Breast epithelium (tissue), 4 donors: ENCODE measurements at places on chromosomes 6 and 20. TPM values are rescaled to one million over a fixed set of nuclear protein-coding genes. Genes with fewer than 3 reads are reported as not detected.

The PNRC1 gene
- total RNA-seq = 290 TPM

The HEBP2 gene
- 66.2 TPM for total RNA-seq

The CD93 gene
- 64.9 TPM for total RNA-seq

The SLC17A2 gene
- total RNA-seq = not detected

The SAMD3 gene
- total RNA-seq = 0.33 TPM

The BTBD3 gene
- 15.4 TPM for total RNA-seq

The ELOVL2 gene
- total RNA-seq = 11.1 TPM

The TASP1 gene
- total RNA-seq = 26.1 TPM

The PIM1 gene
- total RNA-seq = 56.0 TPM

The ADGB gene
- total RNA-seq = not detected

The HLA-DQB1 gene
- total RNA-seq = 7.2 TPM

The MEP1A gene
- total RNA-seq = 0.29 TPM

DNA sequence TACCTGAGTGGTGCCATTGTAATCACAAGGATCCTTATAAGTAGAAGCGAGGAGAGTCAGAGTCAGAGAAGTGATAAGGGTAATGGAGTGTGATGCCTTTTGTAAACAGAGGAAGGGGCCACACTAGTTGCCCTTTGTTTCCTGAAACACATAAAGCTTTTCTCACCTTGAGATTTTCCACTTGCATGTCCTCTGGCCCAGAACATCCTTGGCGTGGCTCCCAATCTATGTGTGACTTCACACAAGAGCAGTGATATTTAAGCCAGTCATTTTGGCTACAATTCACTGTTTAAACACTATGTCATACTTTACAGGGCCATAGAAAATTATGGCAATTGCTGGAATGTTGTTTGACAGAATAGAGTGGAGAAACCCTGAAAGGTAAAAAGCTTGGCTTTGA lies 121.2 kb upstream of the BTN3A2 start:
- no peaks in the 10 kb centered on the region for H3K36me3 ChIP-seq
- no peak overlapping the region for H3K27ac ChIP-seq
- H3K4me1 ChIP-seq = no peaks in the 10 kb centered on the region
- no peak for DNase-seq
- H3K4me3 ChIP-seq = no peak overlapping the region
- no peaks in the 10 kb centered on the region for H3K27me3 ChIP-seq

DNA sequence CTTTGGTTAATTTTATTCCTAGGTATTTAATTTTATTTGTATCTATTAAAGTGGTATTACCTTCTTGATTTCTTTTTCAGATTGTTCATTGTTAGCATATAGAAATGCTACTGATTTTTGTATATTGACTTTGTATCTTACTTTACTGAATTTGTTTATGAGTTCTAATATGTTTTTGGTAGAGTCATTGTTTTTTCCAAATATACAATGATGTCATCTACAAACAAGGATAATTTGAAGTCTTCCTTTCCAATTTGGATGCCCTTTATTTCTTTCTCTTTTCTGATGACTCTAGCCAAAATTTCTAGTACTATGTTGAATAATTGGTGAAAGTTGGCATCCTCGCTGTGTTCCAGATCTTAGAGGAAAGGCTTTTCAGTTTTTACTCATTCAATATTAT lies 43.0 kb upstream of the HMGCLL1 start:
- no peak for DNase-seq
- H3K27me3 ChIP-seq = no peaks in the 10 kb centered on the region
- H3K4me3 ChIP-seq = no peak overlapping the region
- H3K27ac ChIP-seq = no peak overlapping the region
- no peaks in the 10 kb centered on the region for H3K36me3 ChIP-seq

DNA sequence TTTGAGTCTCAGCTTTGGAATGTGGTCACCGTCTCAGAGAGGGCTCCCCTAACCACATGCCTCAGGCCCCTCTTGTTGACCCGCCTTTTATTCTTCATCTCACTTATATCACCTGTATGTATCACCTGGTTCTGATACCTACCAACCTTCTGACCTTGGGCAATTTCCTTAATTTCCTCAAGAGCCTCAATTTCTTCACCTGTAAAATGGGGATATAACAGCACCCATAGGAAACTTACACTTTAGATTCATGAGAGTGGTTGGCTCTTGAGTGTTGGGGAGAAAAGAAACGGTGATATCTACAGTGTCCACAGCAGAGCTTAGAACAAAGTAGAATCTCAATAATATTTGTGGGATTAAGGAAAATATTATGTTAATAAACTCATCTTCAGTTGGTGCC lies 4.0 kb upstream of the DDX27 start:
- H3K27me3 ChIP-seq = no peaks in the 10 kb centered on the region
- H3K4me1 ChIP-seq = peaks cover 3% of the 10 kb centered on the region
- no peaks in the 10 kb centered on the region for H3K36me3 ChIP-seq
- H3K27ac ChIP-seq = no peak overlapping the region
- H3K4me3 ChIP-seq = no peak overlapping the region
- no peak for DNase-seq

- H3K4me1 ChIP-seq = no peaks in the 10 kb centered on the region
- H3K27me3 ChIP-seq = no peaks in the 10 kb centered on the region
Observed at GRCh38 chr6:167951781-167952511, 45.5 kb upstream of the KIF25 start.

- no peak overlapping the region for H3K4me3 ChIP-seq
- H3K27me3 ChIP-seq = no peaks in the 10 kb centered on the region
- DNase-seq = no peak
Observed at GRCh38 chr6:26211963-26212362, 124.7 kb downstream of the HFE start.

DNA sequence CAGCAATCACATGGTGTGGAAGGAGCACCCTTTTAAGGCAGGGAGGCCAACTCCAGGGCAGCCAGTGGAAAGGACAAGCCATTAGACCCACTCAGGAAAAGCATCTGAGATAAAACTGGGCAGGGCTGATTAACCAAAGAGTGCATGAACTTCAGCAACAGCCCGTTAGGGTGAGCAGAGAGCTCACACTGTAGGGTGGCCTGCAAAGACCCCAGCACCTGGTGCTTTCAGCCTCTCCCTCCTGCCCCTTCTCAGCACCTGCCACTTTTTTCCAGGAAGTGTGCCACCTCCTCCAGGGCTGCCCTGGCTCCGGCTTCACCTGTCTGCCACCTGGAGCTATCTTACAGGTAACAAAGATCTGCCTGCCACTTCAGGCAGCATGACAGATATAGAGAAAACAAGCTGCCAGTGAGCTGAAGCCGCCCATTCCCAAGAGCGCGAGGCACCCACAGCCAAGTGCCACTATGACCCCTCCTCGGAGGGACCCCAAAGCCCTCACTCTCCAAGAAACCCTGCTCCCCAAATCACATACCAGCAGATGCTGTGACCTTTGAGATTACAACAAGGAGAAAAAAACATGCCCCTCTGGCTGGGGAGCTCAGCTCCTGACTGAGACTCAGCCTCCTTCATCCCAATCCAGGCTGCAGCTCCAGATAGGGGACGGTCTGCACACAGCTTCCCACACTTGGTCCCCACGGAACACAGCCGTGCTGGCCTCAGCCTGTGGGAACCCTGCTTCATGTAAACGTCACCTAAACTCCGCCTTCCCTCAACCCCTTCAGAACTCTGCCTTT lies 71.2 kb downstream of the ABHD12 start:
- no peak for DNase-seq
- no peak overlapping the region for H3K4me3 ChIP-seq

GRCh38 chr6:163679753-163680152 lies 265.2 kb downstream of the QKI start:
- no peaks in the 10 kb centered on the region for H3K36me3 ChIP-seq
- H3K27me3 ChIP-seq = no peaks in the 10 kb centered on the region
- H3K4me3 ChIP-seq = no peak overlapping the region
- H3K27ac ChIP-seq = no peak overlapping the region

GRCh38 chr20:13147071-13147963 lies 73.8 kb upstream of the ISM1 start:
- peak overlapping the region; percentile 45 for H3K27ac ChIP-seq
- H3K4me1 ChIP-seq = no peaks in the 10 kb centered on the region
- H3K4me3 ChIP-seq = no peak overlapping the region
- DNase-seq = no peak
- no peaks in the 10 kb centered on the region for H3K36me3 ChIP-seq

GRCh38 chr6:116547358-116547757 lies 1.9 kb upstream of the TRAPPC3L start:
- H3K27ac ChIP-seq = no peak overlapping the region
- H3K27me3 ChIP-seq = no peaks in the 10 kb centered on the region
- H3K4me1 ChIP-seq = no peaks in the 10 kb centered on the region
- H3K4me3 ChIP-seq = no peak overlapping the region
- H3K36me3 ChIP-seq = no peaks in the 10 kb centered on the region

GRCh38 chr6:24910961-24911725 lies 24.6 kb downstream of the RIPOR2 start:
- H3K27ac ChIP-seq = peak overlapping the region; percentile 62
- H3K4me3 ChIP-seq = peak overlapping the region; percentile 56
- DNase-seq = peak; percentile 37
- H3K4me1 ChIP-seq = peaks cover 2% of the 10 kb centered on the region
- no peaks in the 10 kb centered on the region for H3K36me3 ChIP-seq
- H3K27me3 ChIP-seq = no peaks in the 10 kb centered on the region

- no peaks in the 10 kb centered on the region for H3K27me3 ChIP-seq
- no peaks in the 10 kb centered on the region for H3K36me3 ChIP-seq
- no peaks in the 10 kb centered on the region for H3K4me1 ChIP-seq
- peak overlapping the region; percentile 81 for H3K27ac ChIP-seq
- peak; percentile 2 for DNase-seq
Observed at GRCh38 chr6:170199716-170200115, 91.2 kb downstream of the DLL1 start.

DNA sequence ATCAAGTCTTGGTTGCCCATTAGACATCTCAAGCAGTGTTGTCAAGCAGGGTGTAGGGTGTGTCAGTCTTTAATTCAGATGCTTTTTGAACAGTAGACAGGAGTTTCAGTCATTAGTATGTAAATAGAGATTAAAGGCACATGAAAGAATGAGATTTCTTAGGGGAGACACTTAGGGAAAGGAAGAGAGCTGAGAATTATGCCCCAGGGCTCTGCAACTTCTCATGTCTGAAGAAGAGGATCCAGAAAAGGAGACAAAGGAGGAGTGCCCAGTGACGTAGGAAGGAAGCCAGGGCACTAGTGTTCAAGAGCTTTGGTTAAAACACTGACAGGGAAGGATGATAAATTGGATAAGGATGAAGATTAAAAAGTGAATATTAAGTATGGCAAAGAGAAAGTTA lies 569.7 kb downstream of the NKAIN2 start:
- no peak overlapping the region for H3K27ac ChIP-seq
- no peak overlapping the region for H3K4me3 ChIP-seq
- no peaks in the 10 kb centered on the region for H3K27me3 ChIP-seq
- no peaks in the 10 kb centered on the region for H3K4me1 ChIP-seq

- no peak for DNase-seq
- peak overlapping the region; percentile 81 for H3K4me3 ChIP-seq
- H3K27me3 ChIP-seq = no peaks in the 10 kb centered on the region
- peaks cover 13% of the 10 kb centered on the region for H3K4me1 ChIP-seq
Observed at GRCh38 chr20:58893355-58894120, 41.0 kb downstream of the GNAS start.

DNA sequence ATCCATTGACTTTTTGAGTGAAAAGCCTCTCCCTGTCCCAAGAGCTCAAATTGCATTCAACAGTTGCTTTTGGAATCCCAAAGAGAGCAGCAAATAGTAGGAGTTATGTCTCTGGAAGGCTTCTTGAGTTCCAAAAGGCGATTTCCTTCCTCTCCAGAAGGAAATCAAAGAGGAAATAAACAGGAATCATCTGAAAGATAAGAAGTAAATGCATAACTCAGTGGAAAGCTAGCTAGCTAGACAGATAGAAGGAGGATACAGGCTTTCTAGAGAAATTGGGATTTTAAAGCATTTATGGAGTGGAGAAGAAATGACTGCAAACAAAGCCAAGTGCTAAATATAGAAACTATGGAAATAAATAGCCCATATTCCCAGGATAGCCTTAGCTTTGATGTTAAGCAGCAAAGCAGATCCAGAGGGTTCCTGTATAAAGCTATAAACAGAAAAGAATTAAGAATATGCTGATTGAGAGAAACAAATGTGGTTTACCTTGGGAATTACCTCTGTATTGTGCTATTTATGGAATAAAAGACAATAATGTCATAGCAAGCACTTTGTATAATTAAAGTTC lies 214.7 kb downstream of the PLCB1 start:
- H3K36me3 ChIP-seq = no peaks in the 10 kb centered on the region
- H3K27ac ChIP-seq = no peak overlapping the region
- no peak overlapping the region for H3K4me3 ChIP-seq
- no peak for DNase-seq

GRCh38 chr6:137878486-137879285 lies 11.6 kb downstream of the TNFAIP3 start:
- peak overlapping the region; percentile 6 for H3K4me3 ChIP-seq
- no peak for DNase-seq
- peak overlapping the region; percentile 38 for H3K27ac ChIP-seq
- H3K4me1 ChIP-seq = no peaks in the 10 kb centered on the region
- H3K27me3 ChIP-seq = no peaks in the 10 kb centered on the region

DNA sequence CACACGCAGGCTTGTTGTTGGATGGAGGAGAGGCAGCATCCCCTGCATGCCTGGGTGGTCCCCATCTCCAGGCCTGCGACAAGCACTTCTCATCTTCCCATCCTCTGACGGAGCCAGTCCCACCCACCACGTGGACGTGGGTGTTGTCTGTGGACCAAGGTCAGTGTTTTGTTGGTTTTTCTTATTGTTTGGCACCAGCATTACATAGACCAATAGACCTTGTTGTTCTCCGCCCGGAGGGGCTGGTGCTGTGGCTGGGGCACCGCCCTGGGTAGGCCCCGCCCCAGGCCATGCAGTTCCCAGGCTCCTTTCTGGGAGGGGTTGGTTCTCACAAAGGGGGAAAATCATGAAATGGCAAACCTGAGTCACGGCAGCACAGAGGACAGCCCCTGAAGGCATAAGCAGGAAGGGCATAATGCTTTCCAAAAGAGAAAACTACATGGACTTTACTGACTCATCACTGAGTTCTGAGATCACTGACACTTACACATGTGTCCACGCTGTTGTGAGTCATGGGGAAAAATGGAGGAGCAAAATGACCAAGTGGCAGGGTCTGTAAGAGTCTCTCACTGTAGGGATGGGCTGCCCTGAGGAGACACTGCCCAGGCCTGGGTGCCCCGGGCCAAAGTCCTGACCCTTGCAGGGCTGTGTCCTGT lies 90.8 kb downstream of the THBS2 start:
- peak overlapping the region; percentile 58 for H3K27ac ChIP-seq
- H3K4me3 ChIP-seq = no peak overlapping the region
- no peaks in the 10 kb centered on the region for H3K36me3 ChIP-seq
